ENCODE measurements at places on chromosomes 2 and 18.

DNA sequence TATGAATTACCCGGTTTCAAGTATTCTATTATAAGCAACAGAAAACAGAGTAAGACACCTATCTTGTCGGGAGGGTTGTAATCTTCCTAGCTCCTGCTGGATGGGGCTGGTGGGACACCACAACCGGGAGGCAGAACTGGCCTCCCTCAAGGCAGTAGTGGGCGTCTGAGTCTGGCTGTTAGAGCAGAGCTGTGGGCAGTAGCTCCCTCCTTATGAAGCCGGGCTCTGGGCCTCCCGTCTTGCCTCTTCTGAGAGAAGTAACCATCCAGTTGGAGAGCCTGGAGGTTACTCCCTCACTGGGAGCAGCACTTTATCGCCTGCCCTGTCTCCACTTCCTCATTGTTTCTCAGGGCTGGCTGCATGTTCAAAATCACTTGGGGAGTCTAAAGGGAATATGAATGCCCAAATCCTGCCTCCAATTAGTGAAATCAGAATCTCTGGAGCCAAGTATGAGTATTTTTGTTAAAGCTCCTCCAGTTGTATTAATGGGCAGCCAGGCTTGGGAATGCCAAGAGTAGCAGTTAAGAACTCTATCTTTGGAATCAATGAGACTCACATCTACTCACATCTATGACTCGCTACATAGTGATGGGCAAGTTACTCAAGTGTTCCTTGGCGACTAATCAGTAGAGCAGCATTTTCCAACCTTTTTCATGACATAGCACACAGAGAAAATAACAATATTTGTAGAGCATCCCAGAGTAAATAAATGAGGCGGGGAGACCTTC lies 27.3 kb upstream of the NRP2 start:
- DNase-seq: no peak

DNA sequence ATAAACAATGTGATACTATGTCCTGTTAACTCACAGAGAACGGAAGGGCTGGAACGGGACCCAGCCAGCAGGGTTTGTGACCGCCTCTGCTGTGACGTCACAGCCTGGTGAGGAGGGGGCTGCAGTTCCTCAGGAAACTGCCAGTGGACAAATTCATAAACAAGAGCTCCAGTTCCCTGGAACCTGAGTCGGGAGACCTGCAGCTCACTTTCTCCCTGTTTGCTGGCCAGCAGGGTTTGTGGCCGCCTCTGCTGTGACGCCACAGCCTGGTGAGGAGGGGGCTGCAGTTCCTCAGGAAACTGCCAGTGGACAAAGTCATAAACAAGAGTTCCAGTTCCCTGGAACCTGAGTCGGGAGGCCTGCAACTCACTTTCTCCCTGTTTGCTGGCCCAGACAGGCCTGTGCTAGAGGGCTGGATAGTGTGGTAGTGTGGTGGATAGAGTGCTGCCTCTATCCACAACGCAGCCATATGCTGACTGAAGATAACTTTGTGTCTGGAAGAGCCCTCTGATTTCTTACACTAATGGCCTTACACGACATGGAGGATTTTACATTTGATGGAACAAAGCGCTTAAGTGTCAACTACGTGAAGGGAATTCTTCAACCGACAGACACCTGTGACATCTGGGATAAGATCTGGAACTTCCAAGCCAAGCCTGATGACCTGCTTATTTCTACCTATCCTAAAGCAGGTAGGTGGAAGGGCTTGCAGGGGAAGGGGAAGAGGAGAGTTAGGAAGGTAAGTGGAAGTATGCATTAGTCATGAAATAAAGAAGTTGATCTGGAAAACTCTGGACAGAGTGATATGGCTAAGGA lies at the start of gene SULT1C4:
Gene SULT1C4 (plus strand): TSS at position 140 of the 816 bp plus-strand sequence. CDS start 384 bp downstream, at position 524.
- no peak for DNase-seq

GRCh38 chr2:45654250-45654649 lies 2.8 kb downstream of the PRKCE start:
- no peak for DNase-seq

DNA sequence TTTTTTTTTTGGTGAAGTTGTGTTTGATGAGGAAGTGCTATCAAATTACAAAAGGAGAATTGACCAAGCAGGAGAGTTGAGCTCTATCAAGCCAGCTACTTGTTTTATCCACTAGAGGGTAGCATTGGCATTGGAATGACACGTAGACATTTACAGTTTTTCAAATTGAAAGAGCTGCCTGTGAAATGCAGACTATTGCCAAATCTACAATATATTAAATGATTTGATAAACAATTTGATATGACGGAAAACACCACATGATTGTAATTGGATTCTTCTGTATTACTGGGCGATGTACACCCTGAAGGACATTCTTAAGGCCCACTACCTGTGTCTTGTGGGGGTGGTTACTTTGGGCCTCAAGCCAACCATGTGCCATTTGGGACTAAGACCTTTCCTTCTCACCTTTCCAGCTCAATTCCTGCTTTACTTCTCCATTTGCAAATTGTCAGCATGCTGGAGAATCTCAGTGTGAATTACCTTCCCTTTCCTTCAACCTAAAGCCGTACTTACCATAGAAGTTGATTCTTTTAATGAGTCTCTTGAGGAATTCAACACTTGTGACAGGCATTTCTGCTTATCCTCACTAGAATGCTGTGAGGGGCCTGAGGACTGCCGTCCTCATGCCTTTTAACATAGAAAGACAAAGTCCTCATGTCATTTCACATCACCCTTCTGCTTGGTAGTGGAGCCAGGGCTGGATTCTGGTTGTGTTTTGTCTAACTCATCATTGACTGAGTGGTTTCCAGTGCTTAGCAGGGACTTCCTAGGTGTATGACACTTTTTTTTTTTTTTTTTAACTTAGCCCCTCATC lies 134.8 kb upstream of the THUMPD2 start:
- peak; percentile 9 for DNase-seq

DNA sequence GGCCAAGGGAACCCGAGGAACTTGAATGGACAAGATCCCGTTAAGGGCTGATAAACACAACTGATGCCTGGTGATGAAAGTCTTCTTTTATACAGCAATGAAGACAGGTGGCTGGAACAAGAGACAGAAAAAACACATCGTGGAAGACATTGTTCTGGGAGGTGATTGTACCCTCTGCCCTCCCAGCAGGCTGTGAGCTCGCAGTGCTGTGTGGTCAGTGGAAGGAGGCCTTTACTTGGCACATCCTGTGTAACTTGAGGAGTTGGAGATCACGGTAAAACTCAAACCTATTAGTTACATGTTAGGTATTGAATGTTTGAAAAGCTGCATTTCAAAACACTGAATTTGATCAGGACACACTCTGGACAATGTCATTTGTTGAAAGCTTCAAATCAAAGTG lies 249.9 kb upstream of the EPAS1 start:
- DNase-seq: no peak

- DNase-seq: no peak
These were observed 728 bp downstream of the FAM168B start for GRCh38 chr2:131092458-131093005.

DNA sequence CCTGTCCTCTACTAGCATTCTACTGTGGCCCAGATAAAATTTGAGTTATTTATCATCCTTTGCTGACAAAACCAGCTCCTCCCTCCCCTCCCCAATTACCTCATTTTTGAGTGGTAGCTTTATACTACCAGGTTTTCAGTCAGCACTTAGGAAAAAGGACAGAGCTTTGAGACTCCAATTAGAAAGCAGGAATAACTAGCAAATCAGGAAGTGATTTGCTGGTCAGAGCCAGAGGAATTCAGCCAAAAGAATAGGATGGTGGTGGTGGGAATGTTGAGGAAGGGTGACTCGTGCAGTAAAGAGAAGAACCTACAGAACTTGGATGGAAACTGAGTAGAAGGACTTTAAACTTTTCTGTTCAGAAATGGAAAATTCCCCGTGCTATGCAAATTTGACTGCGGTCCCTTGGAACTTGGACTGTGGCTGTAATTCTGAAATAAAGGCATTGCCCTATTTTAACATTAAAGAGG lies 3.7 kb downstream of the MYL12B start:
- no peak for DNase-seq

Data from NCI-H526 (cell line).